H1 (cell line): ENCODE measurements at places on chromosomes 13 and 19. TPM values are rescaled to one million over a fixed set of nuclear protein-coding genes. Genes with fewer than 3 reads are reported as not detected.

Gene TBXA2R
- 0.50 and 0.75 TPM in 2 replicates for total RNA-seq

Gene PLK5
- 0.43 and 1.2 TPM in 2 replicates for total RNA-seq

Gene RASAL3
- total RNA-seq: 0.19 TPM in 2 replicates

Gene IL17D
- 0.56 and 0.84 TPM in 2 replicates for total RNA-seq

Gene IGFL2
- not detected in 2 replicates for total RNA-seq

Gene TMEM255B
- 2.7 and 4.4 TPM in 2 replicates for total RNA-seq

Gene DLL3
- total RNA-seq: 11.3 and 12.2 TPM in 2 replicates

Gene SNAPC2
- 20.3 and 22.9 TPM in 2 replicates for total RNA-seq

Gene PRTN3
- total RNA-seq: 0.39 and 0.42 TPM in 2 replicates

Gene SLC1A6
- 13.6 and 14.0 TPM in 2 replicates for total RNA-seq

Gene DCT
- total RNA-seq: not detected in 2 replicates

Gene CGB5
- 0.63 TPM in 1 of 2 replicates, not detected in the other for total RNA-seq

GRCh38 chr13:35930665-35931631 lies 200.2 kb downstream of the DCLK1 start:
- no peak for DNase-seq

GRCh38 chr19:409516-410242 lies 732 bp upstream of the C2CD4C start:
- no peak for DNase-seq

GRCh38 chr13:71240911-71241310 lies 626.1 kb downstream of the DACH1 start:
- no peak for DNase-seq

DNA sequence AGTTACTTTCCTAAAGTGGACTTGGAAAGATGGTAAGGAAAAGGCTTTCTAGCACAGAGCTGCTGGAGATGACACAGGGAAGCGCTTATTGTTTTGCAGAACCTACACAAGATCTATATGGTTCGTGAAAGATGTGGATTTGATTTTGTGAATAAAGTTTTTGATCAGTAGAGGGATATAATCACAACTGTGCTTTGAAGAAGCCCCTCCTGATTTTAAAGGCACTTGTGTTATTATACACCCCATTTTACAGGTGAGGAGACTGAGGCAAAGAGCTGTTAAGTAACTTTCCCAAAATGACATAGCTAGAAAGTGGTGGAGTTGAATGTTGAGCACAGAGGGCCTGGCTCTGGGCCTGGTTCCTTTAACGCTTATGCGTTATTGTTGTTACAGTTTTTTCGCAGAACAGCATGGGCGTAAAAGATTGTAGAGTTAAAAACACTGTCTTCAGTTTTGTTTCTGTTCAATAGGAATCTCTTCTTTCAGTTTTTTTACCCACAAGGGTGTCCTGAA lies 1.4 kb downstream of the TDRD3 start:
- DNase-seq: no peak

DNA sequence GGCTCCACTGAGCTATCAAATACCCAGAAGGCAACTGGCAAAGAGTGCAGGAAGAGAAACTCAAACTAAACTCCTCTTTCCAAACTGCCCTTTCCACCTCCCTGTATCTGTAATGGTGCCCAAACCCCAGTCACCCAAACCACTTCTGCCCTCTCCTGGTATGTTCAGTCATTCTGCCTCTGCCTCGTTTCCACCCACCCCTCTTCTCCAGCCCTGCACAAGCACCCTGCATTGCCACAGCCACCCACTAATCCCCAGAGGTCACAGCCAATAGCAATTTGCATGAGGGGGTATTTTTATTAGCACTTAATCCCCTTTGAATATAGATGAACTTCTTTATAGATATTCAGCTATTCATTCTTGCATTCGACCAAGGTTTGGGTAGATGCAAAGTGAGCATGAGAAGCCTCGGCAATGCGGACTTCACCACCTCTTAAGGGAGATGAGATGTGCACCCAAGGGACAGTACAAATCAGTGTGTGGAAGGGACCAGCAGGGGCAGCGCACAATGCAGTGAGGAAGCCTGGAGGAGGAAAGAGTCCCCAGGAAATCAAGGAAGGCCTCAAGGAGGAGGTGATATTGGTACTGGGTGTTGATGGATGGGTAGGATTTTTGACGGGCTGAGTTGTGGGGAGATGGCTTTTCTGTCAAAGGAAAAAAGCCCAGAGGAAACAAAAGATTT lies 12.4 kb downstream of the TMEM272 start:
- DNase-seq: no peak

DNA sequence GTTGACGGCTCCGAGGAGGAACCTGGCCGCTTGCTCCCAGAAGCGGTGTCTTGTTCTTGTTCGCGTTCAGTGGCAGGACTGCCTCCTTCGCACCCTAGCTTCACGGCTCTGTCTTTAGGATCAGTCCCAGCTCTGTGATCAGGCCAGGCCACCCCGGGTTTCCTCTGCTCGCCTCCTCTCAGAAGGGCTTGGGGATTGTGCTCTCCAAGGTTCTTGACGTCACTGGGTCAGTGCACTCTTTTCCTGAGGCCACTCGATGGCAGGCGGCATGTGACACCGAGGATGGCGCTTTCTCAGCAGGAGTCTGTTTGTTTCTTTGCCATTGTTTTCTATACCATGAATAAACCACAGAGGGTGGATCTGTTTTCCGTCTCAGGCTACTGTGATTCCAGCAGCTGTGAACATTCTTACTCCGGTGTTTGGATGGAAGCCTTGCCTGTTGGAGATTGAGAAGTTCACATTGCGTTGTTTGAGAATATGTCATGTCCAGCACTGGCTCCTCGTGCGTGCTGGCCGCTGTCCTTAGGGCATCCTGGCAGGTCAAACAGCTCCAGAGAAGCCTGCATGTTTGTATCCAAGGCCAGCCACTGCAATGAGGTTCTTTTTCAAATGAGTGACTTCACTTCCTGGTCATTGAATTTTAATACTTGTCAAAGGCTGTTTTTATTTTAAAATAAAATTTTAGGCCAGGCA lies 44.5 kb downstream of the SLC7A9 start:
- no peak for DNase-seq

DNA sequence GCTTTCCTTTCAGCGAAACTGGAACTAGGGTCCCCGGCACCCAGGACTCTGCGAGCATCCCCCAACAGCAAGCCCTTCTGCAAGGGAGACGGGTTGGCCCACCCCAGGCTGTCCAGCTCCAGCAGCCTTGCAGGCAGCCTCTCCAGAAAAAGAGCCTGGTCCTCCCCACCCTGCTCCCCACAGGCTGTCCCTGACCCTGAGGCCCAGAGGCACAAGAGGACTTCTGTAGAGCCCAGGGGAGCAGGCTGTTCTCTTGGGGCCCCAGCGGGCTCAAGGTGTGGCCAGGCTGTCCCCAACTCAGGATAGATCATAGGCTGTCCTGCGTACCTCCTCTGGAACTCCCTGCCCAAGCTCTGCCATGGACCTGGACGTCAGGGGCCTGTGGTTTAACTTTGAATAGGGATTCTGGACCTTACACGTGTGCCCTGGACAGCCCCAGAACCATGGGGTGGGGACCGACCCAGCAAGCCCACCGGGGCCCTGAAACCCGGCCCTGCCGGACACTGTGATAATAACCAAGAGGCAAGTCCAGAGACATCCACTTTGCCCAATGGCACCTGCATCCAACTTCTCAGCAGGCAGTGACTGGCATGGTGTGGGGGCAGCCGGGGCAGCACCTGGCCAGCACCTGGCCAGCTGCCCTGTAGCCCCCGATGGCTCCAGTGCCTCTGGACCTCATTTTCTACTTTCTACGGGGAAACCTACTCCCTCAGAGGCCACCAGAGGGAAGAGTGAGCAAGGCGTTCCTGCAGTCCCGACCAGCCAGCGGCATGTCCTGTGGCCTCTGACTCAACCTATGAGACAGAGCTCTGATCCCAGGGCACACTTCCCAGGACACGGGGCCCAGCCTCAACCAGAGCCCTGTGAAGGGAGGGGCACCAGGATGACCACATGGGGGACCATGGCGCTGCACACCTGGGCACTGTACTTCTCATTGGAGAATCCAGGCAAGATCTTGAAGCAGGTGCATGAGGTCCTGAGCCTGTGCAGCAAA lies 50.9 kb upstream of the TPM4 start:
- DNase-seq: no peak

GRCh38 chr13:23824371-23824770 lies 64.8 kb downstream of the MIPEP start:
- DNase-seq: no peak

DNA sequence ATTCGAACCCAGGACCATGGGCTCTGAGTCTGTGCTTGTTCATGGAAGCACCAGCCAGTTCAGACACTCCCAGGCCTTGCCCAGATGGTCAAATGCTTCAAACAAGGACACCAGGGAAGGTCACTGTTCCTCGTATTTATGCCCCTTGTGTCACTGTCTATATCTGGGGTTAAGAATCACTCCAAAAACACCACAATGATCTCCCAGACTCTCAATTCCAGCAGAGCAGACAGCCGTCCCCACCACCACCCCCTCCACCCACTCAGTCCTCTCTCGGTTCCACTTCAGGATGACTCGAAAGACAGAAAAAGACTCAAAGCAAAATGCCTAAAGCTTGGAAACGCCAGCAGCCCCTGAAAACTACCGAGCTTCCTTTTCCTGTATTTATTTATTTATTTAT lies 79.0 kb downstream of the INSR start:
- no peak for DNase-seq

- DNase-seq: no peak
Observed at GRCh38 chr13:96671073-96671472, 323.2 kb downstream of the OXGR1 start.

- DNase-seq: no peak
Observed at GRCh38 chr13:94079876-94080275, 399.6 kb downstream of the DCT start.

GRCh38 chr13:32284927-32285632 lies 30.1 kb downstream of the ZAR1L start:
- no peak for DNase-seq

GRCh38 chr19:38744298-38744681 lies at the start of gene CAPN12:
TSS of gene CAPN12 (minus strand) at chr19:38744474. CDS start at chr19:38744165, 309 bp downstream.
- DNase-seq: no peak

DNA sequence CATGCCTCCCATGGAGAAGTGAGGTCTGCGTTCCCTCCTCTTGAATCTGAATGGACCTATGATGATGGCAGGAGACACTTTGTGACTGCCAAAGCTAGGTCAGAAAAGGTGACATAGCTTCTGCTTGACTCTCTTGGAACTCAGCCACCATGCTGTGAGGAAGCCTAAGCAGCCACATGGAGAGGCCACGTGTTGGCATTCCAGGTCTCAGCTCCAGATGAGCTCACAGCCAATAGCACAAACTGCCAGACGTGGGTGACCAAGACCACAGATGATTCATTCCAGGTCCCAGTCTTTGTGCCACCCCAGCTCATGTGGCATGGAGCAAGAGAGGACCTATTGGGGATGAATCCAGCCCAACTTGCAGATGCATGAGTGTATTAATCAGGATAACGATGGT lies 8.7 kb upstream of the GGACT start:
- DNase-seq: no peak

DNA sequence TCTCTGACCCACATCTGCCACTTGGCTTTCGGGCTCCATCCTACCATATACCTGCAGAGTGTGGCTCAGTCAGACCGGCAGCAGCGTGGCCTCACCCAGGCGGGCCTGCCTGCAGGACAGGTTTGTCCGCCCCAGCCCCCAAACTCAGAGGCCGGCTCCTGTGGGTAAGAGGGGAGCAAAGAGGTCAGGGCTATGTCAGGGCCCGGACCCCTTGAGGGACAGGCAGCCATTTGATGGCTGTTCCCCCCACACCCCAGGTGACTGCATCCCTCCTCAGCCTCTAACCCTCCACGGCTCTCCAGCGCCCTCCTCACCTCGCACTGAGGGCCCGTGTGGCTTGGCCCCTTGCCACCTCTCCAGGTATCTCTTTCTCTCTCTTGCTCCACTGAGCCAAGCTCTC lies 12.3 kb upstream of the ZBTB32 start:
- DNase-seq: no peak

DNA sequence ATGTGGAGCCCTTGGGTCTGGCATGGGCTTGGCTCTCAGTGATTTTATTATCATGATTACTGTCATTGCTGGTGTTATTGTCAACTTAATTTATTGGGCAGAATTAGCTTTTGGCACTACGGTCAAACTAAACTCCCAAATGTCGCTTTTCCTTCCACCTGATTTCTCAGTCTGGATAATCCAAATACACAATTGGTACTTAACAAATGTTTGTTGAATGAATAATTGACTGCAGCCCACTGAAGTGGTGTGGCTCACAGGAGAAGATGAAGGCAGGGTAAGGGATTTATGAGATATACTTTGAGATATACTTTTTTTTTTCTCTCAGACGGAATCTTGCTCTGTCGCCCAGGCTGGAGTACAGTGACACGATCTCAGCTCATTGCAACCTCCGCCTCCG lies 1.5 kb downstream of the COLGALT1 start:
- no peak for DNase-seq

DNA sequence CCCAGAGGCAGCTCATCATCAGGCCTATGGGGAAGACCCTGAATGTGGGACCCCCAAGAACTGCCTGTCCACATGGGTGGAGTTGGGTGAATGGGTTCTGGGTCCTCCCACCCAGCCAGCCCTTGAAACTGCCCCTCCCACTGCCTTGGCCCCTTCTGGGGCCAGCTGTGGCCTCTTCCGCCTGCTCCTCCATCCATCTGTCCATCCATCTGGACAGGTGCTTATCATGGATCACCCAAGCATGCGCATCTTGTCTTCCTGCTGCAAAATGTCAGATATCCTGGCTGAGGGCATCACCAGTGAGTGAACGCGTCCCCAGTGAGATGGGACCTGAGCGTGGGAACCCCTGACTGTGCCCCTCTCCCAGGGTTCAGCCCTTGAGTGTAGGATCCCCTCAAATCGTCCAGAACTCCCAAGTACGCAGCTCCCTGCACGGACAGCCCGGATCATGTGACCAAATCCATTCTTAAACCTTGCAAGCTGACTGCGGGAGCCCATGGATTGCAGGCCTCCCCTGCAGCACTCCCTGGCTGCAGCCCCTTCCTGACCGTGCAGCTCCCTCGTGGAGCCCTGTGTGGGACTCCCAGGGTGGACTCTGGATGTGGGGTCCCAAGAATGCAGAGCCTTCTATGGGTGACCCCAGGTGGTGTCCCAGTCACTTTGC lies 2.0 kb downstream of the STXBP2 start:
- DNase-seq: no peak

DNA sequence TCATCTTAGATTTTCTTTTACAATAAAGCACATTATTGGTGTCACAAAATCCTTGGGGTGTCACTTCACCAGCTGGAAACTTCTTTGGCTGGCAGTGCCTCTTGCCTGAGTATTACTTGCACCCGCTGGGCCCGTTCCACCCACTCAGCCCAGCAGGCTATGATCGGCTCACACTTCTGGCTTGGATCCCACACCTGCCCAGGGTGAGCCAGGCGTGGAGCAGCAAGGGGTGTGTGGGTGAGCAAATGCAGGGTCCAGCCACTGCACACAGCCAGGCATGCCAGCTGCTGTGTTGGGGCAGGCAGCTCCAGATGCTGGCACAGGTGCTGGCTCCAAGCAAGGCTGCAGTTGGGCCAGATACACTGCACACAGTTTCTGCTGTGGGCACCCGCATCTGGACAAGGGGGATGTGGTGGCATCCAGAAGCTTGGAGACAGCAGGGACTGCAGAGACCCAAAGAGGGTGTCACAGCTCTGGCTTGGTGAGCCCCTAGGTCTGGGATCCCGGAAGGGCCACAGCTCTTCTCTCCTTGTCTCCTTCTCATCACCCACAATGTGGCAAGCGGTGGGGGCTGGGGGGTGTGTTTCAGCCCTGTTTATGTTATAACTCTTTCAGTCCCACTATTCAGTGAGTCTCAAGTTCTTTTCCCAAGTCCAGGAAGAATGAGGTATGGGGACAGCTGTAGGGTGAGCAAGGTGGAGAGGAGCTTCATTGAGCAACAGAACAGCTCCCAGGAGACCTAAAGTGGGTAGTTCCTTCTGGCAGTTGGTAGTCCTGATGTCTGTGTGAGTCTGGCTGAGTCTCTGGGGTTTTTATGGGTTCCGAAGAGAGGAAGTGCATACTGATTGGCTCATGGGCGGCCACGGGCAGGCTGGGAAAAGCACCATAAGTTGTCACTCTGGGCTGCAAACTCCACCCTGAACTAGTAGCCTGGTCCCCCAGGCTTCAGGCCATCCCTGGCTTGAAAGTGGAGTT lies 25.3 kb upstream of the TBC1D4 start:
- DNase-seq: no peak
